Inflammatory macrophage treated with lipopolysaccharide for 4 hours (primary cell): ENCODE measurements at places on chromosomes 7 and 10.

GRCh38 chr7:99095698-99096097 lies 48.2 kb downstream of the SMURF1 start:
- no peak for DNase-seq

DNA sequence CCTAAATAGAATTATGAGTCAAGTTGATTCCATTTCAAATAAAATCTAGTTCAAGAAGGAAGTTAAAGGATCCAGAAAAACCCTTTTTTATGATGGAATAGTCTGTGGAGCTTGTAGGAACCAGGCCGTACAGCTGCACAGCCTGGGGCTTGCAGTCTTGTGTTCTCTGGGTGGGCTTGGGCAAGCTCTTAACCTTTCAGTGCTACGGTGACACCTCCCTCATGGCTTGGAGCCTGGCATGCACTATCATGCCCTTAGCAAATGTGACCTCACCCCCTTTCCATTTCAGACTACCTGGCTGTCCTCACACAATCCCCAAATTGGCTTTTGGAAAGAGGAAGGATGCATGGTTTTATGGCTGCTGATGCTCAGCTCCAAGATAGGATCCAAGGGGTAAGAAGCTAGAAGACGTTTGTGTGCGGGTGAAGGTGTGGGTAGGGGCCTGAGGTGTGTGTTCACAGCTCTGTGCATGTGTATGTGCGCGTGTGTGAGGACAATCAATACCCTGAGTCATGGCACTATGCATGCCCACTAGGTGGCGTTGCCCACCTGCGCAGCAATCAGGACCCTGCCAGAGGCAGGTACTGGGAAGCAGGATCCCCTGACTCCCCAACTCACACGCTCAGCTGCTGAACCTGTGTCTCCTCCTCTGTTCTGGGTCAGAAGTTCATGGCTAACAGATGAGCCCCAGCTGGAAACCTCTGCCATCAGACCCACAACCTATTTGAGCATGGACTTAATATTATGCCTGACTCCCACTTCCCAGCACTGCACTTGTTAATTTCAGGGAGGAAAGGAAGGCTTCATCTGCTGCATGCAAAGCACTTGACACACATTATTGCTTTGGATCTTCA lies 113.4 kb downstream of the PTPN20 start:
- peak; percentile 36 for DNase-seq

GRCh38 chr10:98403812-98404504 lies 11.0 kb downstream of the PYROXD2 start:
- DNase-seq = no peak

DNA sequence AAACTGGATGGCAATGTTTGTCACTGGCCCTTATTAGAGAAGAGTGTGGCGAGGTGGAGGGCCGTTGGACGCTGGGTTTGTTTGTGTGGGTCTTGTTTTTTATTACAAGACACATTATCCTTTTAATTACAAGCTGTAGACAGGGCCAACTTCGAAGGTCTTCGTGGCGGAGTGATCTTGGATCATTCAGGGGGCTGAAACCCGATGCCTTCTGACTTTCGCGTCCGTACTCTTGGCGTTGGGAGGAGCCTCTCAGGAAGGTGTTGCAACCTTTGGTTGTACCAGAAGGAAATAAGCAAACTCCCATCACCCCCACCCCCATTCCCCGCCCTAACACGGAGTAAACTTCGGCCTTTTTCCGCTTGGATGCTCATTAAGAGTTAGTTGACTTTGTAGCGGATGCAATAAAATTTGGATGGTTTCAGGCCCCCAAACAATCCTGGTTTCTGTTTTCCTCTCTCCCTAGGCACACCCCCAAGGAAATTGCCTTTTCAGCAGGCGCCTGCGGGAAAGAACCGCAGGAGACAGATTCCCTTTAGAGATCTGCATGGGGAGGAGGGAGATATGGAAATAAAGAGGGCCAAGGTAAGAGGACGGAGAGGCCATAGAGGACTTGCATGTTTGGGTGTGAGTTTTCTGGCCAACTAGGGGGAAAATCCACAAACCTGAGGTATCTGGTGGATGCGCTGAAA lies 294.5 kb upstream of the NFE2L3 start:
- no peak for DNase-seq

DNA sequence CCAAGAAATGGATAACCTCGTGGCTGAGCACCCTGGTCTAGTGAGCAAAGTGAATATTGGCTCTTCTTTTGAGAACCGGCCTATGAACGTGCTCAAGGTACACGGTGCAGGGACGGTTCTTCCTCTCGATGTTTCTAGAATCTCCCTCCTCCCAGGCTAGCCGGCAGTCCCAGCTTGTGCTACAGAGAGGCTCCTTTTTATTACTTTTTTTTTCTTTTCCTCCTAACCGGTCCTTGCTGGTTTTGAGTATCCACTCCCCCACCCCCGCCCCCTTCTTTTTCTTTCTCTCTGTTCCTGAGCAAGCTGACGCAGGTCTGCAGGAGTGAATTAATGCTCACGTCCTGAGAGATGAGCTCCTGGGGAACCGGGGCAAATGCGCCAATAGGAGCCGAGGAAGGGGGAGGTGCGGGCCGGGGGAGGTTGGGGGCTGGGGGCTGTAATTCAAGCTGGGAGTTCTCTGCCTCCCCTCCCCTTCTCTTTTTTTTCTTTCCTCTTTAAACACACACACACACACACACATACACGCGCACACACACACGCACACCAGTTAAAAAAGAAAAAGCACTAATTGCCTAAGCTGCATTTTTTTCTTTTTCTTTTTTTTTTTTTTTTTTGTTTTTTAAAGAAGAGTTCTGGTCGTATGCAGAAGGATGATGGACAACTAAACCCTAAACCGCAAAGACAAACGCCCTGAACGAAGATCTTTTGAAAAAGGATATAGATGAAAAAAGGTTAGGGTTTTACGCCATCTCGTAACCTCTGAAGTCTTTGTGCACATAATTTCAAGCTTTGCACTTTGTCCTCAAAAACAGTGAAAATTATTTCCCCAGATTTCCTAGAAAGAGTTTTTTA lies 6.6 kb downstream of the CPA2 start:
- DNase-seq = peak; percentile 4

DNA sequence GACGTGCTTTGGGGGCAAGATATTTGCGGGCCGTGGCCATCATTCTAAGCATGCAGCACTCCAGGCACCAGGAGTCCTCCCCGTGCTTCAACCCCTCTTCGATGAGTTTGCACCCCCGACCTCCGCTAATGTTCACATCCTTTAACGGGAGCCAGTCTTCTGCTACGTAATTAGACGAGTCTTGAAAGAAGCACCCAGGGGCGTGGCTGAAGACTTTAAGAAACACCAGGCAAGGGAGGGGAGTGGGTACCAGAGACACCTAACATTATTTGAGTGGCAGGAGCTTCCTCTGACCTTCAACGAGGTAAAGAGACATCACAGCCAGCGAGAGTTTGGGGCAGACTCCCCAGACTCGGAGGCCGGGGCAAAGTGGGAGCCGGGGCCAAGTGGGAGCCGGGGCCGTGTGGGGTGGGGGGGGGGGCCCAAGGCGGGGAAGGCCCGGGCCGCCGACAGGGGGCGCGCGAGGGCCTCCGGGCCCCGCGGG lies 31.1 kb upstream of the TOMM7 start:
- peak; percentile 26 for DNase-seq

DNA sequence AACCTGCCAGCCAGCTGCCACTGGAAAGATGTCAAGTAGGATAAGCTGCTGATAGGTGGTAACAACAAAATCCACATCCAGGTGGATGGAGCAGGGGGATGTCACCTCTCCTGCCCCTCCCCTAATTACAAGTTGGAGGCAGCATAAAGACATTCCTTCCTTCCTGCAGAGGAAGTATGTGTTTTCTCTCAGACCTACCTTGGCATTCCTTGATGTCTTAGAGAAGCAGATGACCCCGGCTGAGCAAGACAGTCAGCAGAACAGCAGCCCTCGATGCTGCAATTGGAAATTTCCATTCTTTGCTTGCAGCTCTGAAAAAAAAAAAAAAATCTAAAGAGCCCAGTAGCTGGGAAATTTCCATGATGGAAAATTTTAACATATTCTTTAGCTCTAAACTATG lies 137.5 kb upstream of the MKLN1 start:
- no peak for DNase-seq
